ENCODE measurements at places on chromosomes 2 and 18. TPM values are rescaled to one million over a fixed set of nuclear protein-coding genes. Genes with fewer than 3 reads are reported as not detected.

Gene TDRD15
- not detected for total RNA-seq

Gene C2orf72
- 0.22 TPM for total RNA-seq

Gene CCDC85A
- 4.6 TPM for total RNA-seq

Gene ME2
- total RNA-seq: 70.8 TPM

Gene EMILIN2
- 8.4 TPM for total RNA-seq

Gene LONRF2
- 7.6 TPM for total RNA-seq

Gene GIGYF2
- total RNA-seq: 68.5 TPM

Gene CD302
- total RNA-seq: 7.1 TPM

Gene LIPG
- total RNA-seq: 29.7 TPM
